ENCODE measurements at places on chromosomes 2 and 18.

GRCh38 chr2:143087033-143087432 lies 42.2 kb upstream of the ARHGAP15 start:
- no peak for DNase-seq

GRCh38 chr2:4073026-4073569 lies 369.7 kb downstream of the DCDC2C start:
- no peak for DNase-seq

GRCh38 chr2:231786177-231786916 lies at the start of gene COPS7B:
Gene COPS7B (plus strand): TSS chr2:231786445. CDS start chr2:231788571, 2,126 bp downstream.
- peak; percentile 77 for DNase-seq

- DNase-seq, result peak; percentile 71
These were observed 134.7 kb downstream of the UBR3 start for GRCh38 chr2:169961911-169962310.

All from RPMI7951 (cell line).